ENCODE measurements at places on chromosomes 13 and 19. TPM values are rescaled to one million over a fixed set of nuclear protein-coding genes. Genes with fewer than 3 reads are reported as not detected.

RFPL4A gene
- not detected for total RNA-seq

TEX26 gene
- 0.26 TPM for total RNA-seq

SYNE4 gene
- total RNA-seq = under 0.01 TPM

CEACAM7 gene
- not detected for total RNA-seq

ZNF709 gene
- total RNA-seq = 4.8 TPM

FAM83E gene
- total RNA-seq = 1.0 TPM

TSKS gene
- total RNA-seq = 0.26 TPM

CAPN12 gene
- 0.50 TPM for total RNA-seq

CALR3 gene
- total RNA-seq = not detected

ZNF181 gene
- 33.6 TPM for total RNA-seq

PSG3 gene
- total RNA-seq = not detected

MAMSTR gene
- 0.99 TPM for total RNA-seq

NFIX gene
- total RNA-seq = 74.8 TPM

OR7A5 gene
- total RNA-seq = not detected

CLDND2 gene
- total RNA-seq = not detected

HRC gene
- not detected for total RNA-seq

ZNF578 gene
- 9.6 TPM for total RNA-seq

All from fibroblast of lung (primary cell).